ENCODE measurements at places on chromosomes 6 and 20. TPM values are rescaled to one million over a fixed set of nuclear protein-coding genes. Genes with fewer than 3 reads are reported as not detected.

Gene ZBP1
- not detected for total RNA-seq

- H3K27ac ChIP-seq = no peak overlapping the region
- H3K4me3 ChIP-seq = no peak overlapping the region
- no peaks in the 10 kb centered on the region for H3K36me3 ChIP-seq
- H3K27me3 ChIP-seq = no peaks in the 10 kb centered on the region
These were observed 5.5 kb upstream of the HDDC2 start for GRCh38 chr6:125307150-125307838.

- no peak overlapping the region for H3K4me3 ChIP-seq
- no peak overlapping the region for H3K27ac ChIP-seq
- no peaks in the 10 kb centered on the region for H3K27me3 ChIP-seq
- DNase-seq = no peak
These were observed 114.1 kb upstream of the SNX9 start for GRCh38 chr6:157708933-157709332.

Gene ELOVL4
- 9.1 TPM for total RNA-seq

DNA sequence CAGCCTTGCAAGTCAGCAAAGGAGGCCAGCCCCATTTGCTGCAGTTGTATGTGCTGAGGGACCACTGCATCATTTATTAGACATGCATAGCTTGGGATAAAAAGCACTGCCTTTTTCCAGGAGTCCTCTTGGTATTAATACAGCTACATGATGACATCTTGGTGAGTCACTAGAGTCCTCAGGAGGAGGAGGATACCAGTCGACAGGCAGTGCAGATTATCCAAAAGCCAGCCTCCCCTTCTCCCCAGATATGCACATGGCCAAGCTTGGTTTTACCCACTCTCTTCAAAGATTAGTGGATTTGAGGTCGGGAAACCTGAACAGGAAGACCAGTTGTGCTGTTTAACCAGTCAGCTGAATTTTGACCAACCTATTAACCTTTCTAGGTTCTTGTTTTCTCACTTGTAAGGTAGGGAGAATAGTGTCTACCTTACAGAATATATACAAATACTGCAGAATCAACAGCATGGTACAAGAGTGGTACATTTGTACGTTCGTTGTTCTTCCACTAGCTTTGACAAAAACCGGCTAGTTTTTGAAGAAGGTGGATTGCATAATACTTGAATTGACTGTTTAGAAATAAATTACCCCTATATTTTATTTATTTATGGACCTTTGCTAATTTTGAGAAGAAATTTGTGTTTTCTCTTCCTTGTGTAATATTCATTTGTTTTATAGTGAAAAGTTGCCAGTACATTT, 31.9 kb downstream of the VAPB start:
- no peaks in the 10 kb centered on the region for H3K36me3 ChIP-seq
- H3K4me3 ChIP-seq = no peak overlapping the region
- no peak for DNase-seq
- no peak overlapping the region for H3K27ac ChIP-seq
- no peaks in the 10 kb centered on the region for H3K27me3 ChIP-seq

Data from testis (tissue), 5 donors.